NAMALWA (cell line): ENCODE measurements at places on chromosomes 7 and 10.
A peak's percentile ranks its signal among the peaks of the same experiment; 100 is the strongest.

DNA sequence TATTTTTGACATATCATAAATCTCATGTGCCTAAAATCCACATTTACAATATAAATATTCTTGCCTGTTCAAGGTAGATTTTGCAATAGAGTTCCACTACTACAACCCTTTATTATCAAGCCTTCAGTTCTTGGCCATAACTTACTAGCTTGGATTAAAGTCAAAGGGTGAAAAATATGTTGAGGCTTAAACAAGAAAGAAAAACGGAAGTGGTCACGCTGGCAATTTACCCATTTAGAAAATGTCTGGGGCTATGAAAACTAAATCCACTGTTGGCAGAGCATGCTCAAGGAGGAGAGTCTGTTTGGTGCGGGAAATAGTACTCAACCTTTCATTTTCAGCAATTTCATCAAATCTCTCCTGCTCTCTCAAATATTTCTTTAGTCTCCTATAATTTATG is 209.8 kb upstream of the RHOBTB1 start:
- DNase-seq, result no peak

GRCh38 chr7:5435291-5436002 is 11.8 kb upstream of the TNRC18 start:
- DNase-seq, result no peak

DNA sequence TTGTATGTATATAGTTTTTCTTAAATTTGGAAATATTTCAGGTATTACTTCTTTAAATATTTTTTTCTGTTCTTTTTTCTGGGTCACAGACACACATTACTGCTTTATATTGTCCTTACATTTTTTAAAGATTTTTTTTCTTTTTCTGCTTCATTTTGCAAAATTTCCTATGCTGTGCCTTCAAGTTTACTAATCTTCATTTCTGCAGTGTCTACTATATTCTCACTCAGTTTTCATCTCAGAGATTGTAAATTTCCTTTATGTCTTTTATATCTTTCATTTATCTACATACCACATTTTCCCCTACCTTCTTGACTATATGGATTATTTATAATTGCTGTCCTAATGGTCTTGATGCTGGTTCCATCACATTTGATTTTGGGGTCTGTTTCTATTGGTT is 210.5 kb downstream of the SLC25A13 start:
- no peak for DNase-seq

DNA sequence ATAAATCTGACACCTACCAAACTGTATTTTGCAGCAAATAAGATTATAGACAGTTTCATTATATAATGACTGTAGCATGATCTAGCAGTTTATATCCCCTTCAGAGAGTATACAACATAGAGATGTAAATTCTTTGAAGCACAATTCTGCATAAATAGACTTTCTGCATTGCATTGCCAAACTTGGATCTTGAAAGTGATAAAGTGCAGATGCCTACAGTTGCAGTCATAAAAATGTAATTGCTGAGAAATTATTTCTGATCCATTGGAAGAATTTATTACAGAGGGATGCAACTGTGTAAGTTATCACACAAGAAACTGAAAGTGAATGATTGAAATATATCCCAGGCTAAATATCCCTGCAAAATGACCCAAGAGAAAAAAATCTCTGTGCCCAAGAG is 65.1 kb downstream of the CTNNA3 start:
- DNase-seq, result no peak

DNA sequence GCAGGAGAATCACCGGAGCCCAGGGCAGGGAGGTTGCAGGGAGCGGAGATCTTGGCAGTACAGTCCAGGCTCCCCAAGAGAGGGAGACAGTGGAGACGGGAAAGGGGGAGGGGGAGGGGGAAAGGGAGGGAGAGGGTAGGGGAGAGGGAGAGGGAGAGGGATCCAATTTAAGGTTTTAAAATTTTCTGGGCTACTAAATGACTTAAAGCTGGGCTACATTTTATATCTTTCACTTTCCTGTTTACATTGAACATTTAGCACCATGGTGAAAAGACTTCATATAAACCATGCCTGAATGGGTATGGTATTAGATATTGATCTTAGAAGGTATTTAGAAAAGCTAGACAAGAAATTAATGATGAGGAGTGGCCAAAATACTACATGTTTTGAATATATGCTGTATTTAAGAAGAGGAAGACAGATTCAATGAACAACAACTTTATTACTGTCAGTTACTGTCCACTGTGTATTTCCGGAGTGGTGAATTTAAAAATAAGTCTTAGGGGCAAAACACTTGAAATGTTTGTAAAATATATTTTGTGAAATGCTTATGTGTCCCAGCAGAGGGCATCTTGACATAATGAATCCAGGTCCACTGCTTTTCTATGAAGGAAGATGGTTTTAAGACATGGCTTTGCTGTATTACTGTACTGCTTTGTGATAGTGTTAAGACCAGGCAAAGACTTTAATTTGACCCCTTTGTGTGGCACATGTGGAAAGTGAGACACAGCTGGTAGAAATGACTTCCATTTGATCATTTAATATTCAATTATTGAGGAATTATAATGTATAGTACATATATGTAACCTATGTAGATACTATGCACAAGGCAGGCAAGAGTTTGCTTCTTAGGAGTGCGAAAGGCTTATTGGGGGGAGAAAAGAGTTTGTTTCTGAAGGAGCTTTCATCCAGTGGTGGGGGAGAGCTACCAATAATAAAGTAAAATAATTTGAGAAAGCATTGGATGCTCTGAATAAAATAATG is 52.8 kb downstream of the NRF1 start:
- DNase-seq, result peak; percentile 88

- no peak for DNase-seq
Observed at GRCh38 chr7:110507369-110507768, 583.6 kb upstream of the LRRN3 start.

DNA sequence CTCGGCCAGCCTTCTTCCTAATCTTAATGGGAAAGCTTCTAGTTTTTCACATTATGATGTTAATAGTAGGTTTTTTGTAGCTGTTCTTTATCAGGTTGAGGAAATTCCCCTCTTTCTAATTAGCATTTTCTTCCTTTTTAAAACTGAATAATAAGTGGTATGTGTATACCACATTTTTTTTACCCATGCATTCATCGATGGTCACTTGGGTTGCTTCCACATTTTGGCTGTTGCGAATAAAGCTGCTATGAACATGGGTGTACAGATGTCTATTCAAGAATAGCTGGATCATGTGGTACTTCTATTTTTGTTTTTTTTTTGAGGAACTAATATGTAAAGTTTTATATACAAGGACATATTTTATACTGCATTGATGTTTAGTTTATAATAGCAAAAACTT is 44.3 kb downstream of the NRF1 start:
- no peak for DNase-seq

DNA sequence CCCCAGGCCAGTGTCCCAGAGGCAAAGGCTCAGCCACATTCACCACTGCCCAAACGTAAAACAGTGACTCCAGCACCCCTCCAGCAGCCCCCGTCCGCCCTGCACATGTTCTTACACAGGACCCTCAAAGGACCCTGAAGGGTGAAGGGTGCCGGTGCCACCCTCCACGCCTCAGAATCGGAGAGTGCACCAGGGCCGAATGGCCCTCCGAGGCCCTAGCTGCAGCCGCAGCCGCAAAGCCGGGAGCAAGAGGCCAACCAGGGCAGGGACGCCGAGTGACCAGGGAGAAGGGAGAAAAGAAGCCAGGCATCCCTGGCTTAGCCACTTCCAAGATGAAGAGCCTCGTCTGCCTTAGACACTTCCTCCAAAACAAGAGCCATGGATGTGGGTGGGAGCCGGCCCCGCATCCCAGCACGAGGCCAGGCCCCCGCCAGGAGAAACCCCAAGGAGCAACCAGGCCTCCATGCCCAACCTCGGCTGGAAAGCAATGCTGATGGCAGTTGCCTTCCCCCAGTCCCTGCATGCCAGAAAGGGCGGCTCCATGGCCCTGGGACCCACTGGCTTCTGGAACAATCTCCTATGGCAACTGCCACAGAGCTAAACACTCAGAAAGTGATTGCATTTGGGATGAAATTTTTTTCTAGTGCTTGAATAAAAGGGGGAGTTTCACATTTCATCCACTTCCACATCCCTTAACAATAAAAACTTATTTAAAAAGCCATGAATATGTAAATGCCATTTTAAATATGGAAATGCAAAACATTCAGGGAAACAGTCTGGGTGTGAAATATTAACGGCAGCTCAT is 92.3 kb downstream of the MAD1L1 start:
- no peak for DNase-seq

DNA sequence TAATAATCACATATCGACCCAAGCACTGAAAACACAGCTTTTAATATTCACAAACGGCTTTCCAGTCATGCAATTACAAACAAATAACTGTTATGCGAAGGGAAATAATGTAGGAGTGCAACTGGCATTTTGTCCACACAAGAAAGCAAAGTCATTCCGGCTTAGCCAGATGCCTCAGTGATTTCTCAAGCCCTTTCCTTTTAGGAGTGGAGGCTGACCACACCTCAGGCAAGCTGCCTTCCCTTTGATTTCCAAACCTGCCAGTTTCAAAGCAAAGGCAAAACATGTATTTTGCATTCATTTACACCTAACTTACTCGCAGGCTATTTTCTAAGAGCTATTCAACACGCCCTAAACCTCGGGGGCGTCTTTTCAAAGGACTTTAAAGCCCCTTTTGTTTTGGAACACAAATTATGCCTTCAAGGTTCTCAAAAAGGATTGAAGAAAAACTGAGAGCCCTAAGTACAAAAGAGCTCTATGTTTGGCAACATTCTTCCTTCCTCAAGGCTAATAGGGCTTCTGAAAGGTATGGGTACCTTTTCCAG is 109.6 kb downstream of the CPXM2 start:
- DNase-seq, result no peak

GRCh38 chr10:7409732-7410168 is 1.1 kb downstream of the SFMBT2 start:
- DNase-seq, result peak; percentile 25

DNA sequence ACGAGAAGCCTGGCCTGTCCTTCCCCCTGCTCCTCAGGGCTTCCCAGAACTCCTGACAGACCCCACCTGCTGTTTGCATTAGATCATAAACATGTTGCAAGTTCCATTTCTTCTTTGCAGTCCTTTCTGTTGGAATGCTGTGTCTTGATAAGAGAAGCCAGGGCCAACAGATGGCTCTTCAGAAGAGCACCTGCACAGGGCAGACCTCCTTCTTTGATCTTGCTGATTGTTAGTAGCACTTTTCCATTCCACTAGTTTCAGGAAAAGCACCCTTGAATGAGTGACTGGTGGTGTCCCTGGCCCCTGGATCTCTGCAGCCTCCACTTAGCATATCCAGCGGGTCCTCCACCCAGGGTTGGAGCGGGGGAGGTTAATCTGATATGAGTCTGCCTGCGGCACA is 243.2 kb downstream of the GFRA1 start:
- DNase-seq, result no peak

DNA sequence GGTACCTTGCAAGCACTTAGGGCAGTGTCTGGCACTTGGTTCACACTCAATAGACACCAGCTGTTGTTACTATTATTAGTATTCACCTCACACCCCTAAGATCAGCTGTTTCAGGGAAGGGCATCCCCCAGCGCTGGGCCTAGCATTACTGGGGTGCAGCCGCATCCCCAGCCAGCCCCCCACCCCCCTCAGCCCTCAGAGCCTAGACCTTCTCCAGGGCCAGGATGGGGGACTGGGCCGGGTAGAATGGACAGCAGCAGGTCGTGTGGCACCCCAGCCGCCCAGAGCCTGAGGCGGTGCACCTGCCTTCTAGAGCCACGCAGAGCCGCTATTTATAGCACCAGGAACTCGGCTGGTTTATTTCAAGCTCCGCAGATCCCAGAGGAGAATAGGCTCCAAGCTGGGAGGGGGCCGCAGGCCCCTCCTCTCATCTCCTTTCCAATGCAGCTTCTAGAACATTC is 60.5 kb downstream of the GTF2IRD1 start:
- DNase-seq, result no peak

DNA sequence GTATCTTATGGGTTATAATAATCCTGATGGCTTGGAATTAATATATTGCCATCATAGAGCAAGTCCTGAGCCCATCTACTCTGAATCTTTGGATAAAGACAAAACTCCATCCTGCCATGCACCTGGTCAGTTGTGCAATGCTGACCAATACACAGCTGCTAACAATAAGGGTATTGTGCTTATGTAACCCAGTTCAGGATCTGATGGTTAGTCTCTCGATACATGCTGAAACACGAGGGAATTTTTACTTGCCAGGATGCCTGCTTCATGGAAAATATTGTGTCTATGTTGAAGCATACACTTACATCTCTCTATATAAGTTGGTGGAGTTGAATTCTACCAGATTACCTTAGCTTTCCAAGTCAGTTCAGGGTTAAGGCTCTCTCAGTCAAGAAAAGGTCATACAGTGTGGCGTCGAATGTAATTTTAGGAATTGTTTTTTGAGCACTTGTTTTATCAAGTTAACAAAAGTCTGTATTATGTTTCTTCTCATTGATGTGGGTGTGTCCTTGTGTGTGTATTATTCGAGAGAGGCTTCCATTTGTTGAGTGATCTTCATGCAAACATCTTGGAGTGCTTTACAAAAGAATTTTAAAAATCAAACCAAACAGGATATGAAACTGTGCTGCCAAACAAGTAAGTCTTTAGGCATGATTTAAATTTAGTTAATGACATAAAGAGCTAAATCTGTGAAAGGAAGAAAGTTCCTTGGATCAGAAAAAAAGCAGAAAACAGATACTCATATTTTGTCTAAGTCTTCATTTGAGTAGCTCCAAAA is 449.1 kb downstream of the SUGCT start:
- DNase-seq, result no peak

DNA sequence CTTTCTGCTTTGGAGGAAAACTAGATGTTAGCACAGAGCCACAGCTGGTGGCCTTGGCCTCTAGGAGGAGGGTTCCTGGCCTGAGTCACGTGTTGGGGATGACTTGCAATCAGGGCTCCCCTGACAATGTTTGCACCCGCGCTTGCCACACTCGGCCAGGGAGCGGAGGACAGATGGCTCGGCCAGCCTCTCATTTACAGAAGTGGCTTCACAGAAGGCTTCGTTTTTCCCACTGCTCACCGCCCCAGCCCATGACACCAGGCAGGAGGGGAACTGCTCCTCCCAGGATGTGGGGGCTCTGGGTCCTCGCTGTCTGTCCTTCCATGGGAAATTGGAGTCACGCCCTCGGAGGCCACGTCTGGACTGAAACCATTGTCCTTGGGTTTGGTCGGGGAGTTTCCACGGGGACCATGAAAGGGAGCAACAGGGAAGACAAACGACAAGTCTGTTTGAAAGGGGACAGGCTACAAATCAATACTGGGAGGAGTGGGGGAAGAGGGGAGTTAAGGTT is 49.6 kb upstream of the UBE3C start:
- DNase-seq, result no peak

GRCh38 chr7:15684111-15684800 is 2.2 kb downstream of the MEOX2 start:
- no peak for DNase-seq

GRCh38 chr10:118742032-118742431 is 12.7 kb downstream of the CACUL1 start:
- DNase-seq, result no peak

GRCh38 chr10:105559333-105560097 is 918.4 kb downstream of the SORCS3 start:
- DNase-seq, result no peak
